CD4-positive, alpha-beta T cell treated with Interleukin-10 for 1 hour (primary cell): ENCODE measurements at places on chromosomes 13 and 19.

DNA sequence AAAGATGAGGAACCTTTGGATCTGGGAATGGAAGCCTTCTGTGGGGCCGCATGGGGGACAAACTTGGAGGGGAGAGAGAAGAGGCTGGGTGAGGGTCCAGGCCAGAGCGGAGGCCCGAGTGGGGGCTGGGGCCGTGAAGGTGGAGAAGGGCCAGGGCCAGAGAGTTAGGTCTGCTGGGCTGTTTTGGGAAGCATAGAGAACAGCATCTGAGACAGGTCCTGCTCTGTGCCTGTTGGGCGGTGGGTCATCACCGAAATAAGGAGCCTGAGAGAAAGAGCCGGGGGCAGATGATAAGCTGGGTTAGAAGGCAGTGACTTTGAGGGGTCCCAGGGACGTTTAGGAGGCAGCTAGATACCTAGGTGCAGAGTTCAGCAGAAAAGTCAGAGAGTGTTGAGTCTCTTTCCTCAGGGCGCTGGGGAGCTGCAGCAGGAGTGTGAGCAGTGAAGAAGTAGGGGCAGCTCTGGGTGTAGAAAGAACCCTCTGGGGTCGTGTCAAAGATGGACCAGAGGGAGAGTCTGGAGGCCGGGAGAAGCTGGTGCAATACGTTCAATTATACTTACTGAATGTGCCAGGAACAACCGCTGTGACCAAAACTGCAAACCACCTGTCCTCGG is 2.7 kb downstream of the SPACA6 start:
- DNase-seq, result no peak

DNA sequence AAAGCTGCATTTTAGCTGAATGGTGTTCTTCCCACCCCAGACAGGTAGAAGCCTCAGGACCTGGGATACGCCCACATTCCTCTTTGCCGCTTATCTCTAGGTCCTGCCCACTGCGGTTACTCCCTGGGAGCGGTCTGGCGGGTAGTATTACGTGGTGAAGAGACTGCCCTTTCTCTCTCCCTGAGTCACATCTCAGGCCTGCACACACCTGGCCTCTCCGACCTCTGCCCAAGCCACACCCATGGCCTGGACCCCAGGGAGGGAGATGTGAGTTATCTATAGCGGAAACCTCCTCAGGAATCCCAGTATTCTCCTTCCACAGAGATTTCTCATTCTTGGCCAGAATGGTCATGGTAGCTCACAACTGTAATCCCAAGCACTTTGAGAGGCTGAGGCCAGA is 17.3 kb downstream of the RHPN2 start:
- no peak for DNase-seq

DNA sequence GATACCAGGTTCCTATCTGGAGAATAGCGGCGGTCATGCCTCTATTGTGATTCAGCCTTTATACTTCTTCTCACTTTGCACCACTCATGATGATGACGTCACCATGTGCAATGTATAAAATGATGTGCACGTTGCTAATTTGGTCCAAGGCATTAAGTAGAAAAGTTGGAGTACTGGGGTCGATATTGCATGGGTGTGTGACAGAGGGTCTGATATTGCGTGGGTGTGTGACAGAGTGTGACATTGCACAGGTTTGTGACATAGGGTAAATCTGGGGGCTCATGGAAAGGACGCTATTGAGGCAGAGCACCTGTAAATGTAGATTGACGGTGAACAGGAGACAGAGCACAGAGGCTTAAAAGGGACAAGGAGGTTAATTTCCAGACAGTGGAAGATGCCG is 4.5 kb upstream of the VN1R4 start:
- no peak for DNase-seq

- no peak for DNase-seq
Observed at GRCh38 chr13:39209731-39210531, 171.7 kb downstream of the NHLRC3 start.

DNA sequence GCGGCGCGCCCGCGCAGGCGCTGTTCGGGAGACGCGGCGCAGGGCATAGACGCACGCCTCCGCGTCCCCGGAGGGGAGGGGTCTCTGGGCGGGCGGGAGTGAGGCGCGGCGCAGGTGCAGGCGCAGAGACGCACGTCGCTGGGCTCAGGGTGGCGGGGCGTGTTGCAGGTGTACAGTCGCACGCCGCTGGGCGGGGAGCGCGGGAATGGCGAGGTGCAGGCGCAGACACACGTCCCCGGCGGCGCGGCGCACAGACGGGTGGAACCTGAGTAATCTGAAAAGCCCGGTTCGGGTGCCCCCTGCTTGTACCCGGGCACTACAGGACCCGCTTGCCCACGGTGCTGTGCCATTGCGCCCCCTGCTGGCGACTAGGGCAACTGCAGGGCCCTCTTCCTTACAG is 44.7 kb downstream of the PLPP2 start:
- no peak for DNase-seq

DNA sequence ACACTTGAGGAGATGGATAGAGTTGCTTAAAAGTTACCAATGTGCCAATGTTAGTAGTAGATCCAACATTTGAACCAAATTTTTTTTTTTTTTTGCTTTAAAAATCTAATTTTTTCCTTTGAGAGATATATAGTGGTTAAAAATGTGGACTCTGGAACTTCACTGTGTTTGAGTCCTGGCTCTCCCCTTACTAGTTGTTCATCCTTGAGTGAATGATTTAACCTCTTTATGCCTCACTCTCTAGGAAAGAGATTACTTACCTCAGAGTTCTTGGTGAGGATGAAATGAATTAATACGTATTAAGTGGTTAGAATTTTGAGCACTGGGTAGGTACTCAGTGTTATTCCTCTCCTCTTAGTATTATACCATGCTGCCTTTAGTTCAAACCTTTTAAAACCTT is 24.3 kb downstream of the PDS5B start:
- no peak for DNase-seq

DNA sequence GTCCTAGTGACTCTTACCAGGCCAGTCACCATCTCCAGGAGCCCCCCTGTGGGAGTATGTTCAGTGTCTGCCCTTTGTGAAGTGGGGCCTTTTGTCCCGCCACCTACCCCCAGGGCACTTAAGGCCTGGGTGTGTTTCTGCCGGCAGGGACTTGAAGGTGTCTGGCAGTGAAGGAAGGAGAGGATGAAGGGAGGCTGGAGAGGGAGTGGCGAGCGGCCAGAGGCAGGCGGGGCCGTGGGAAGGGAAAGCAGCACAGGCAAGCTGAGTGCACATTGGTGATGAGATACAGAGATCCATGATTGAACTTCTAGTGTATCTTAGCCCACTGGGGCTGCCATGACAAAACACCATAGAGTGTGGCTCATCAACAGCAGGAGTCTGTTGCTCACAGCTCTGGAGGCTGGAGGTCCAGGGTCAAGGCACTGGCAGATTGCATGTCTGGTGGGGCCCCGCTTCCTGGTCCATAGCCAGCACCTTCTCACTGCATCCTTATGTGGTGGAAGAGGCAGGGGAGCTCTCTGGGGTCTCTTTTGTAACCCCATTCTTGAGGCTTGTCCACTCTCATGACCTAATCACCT is 17.5 kb downstream of the CUL4A start:
- no peak for DNase-seq

DNA sequence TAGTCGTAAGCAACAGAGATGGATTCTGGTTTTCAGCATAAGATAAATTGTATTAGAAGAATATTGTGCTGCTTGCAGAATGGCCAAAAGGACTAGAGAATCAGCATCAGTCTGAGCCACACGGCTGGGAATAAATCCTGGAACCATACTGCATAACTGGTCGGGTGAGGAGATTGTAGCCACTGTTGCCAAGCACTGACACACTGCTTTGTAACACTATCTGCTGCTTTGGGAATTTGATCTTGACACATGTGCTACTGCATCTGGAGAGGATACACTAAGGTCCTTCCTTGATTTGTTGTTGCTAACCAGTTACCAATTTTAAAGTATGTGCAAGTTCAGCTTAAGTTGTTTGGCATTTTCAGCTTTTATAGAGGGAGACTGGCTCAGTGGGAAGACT is 1.9 kb downstream of the HNRNPA1L2 start:
- no peak for DNase-seq

GRCh38 chr19:39009001-39009400 is 23.3 kb downstream of the FBXO27 start:
- DNase-seq, result no peak

DNA sequence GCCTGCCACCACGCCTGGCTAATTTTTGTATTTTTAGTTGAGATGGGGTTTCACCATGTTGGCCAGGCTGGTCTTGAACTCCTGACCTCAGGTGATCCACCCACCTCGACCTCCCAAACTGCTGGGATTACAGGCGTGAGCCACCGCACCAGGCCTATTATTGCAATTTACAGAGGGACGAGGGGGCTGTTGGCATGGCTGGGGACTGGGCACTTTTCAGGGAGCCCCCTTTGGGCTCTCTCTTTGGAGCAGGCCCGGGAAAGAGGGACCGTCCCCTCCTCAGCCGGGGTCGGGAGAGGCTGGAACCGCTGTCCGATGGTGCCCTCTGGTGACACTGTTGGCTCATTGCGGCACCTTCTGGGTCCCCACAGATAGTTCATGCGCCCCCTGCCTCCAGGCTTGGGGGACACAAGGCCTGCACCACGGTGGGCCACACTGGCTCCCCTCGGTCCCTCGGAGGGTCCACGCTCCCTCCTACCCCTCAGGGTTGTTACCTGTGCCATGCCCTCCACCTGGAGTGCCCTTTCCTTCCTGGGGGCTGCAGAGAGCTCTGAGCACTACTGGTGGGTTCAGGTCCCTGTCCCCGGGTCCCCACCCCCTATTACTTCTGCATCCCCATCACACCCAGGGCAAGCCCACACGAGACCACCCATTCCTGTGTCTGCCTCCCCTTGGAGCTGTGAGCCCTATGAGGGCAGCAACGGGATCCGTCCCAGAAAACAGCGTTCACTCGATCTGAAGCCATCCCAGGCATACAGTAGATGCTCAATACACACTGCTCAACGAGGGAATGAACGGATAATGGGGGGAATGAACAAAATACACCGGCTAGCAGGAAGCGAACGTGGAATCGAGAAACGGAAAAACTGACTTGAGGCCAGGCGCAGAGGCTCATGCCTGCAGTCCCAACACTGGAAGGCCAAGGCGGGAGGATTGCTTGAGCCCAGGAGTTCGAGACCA is 12.5 kb downstream of the FEM1A start:
- peak; percentile 69 for DNase-seq

DNA sequence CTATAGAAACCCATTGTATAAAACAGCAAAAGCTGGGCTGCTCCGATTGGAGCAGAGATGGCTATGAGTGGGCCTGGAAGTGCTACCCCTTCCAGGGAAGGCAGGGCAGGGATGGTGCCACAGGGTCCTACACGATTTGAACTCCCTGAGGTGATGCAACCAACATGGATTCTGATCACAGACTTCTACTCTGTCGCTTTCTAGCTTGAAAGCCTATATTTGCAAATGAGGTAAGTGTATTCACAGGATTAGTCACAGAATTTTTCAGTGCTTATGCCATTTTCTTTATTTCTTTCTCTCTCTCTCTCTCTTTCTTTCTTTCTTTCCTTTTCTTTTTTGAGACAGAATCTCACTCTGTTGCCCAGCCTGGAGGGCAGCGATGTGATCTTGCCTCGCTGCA is 179.0 kb downstream of the SPRY2 start:
- DNase-seq, result no peak

GRCh38 chr13:114124921-114125320 is 7.5 kb downstream of the RASA3 start:
- DNase-seq, result peak; percentile 70
